Skin of body (tissue), 3 donors: ENCODE measurements at places on chromosomes 12 and 14.

GRCh38 chr14:54424479-54424901, 16.7 kb downstream of the CNIH1 start:
- no peak for DNase-seq

DNA sequence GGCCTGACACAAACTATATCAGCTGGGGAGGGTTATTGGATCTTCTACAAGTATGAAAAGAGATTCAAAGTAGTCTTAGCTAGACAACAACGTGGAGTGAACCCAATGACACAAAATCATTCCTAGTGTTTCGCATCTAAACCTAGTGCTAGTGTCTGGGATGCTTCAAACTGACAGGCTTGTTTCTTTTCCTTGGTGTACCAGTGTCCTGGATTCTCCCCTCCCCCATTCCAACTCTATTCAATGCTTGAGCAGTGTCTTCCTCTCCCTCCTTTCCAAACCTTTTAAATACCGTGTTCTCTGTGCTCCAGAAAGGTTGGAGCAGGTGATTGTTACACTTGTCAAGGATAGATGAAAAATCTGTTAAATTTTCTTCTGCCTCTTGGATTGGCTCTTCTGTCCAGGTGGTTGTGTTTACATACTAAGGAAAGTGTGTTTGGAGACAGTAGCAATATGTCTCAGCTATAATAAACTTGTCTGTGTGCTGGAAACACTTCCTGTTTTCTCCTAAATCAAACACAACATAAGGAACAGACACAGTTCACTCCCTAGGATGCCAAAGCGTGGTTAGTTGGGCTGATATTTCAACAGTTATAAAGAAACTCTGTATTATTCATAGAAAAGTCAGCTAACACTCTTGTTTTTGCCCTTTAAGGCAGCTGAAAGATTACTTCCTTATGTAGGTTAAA, 14.4 kb upstream of the GUCY2C start:
- no peak for DNase-seq

GRCh38 chr14:78581229-78581628, 411.1 kb downstream of the NRXN3 start:
- DNase-seq = no peak

- DNase-seq = no peak
Measured at GRCh38 chr12:9992296-9992695, 6.6 kb downstream of the CLEC1B start.

- no peak for DNase-seq
Measured at GRCh38 chr12:131204416-131205274, 250.9 kb downstream of the ADGRD1 start.

DNA sequence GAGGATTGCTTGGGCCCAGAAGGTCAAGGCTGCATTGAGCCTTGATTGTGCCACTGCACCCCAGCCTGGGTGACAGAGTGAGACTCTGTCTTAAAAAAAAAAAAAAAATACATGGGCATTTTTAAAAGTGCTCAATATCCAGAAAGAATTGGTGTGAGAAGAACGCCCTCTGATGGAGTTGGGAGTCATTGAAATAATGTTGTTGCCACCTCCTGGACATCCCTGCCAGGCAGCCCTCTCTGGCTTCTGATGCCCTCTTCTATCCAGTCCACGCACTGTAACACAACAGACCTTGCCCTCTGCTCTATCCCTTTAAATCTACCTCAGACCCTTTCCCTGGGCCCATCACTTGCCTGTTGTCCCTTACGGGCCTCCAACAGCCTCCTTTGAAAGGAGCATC, 4.9 kb downstream of the PTGDR start:
- no peak for DNase-seq
